ENCODE measurements at places on chromosomes 13 and 19.
A peak's percentile ranks its signal among the peaks of the same experiment; 100 is the strongest.

DNA sequence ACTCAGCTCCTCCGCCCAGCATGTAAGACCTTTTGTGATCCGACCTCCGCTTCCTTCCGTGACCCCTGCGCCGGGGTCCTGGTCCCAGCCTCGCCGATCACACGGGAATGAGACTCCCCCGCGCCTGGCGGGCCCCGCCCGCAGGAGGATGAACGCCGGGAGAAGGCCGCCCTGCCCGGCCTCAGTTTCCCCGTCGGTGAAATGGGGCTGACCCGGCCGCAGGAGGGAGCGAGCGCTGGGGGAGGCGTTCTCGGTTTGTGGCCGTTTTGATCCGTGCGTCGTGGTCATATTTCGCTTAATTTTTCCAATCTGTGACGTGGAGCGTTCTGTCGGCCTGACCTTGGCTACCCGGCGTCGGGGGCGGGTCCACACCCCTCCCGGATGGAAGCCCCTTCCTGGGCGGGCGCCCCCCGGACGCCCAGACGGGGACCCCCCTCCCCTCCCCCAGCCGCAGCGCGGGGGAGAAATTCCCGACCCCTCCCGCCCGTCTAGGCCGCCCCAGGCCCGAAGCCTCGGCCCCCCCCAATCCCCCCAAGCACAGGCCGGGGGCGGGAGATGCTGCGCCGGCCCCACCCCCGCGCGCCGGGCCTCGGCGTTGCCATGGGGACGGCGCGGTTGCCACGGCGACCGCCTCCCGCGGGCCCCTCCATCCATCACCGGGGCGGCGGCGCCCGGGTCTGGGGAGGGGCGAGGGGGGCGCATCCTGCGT is 11.1 kb downstream of the PALM start:
- DNase-seq = no peak

DNA sequence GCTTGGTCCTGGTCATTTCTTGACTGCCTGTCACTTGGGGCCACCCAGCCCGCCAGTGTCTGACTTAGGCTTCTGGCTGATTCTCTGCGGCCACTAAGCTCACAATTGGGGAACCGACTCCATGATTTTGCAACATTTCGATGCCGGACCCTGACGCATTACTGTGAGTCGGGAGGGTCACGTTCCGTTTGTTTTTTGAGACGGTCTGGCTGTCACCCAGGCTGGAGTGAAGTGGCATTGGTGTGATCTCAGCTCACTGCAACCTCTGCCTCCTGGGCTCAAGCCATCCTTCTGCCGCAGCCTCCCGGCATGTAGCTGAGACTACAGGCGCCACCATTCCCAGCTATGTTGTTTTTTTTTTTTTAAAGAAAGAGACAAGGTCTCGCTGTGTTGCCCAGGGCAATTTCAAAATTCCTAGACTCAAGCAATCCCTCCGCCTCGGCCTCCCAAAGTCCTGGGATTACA is 3.2 kb upstream of the ADAT3 start:
- DNase-seq = no peak

DNA sequence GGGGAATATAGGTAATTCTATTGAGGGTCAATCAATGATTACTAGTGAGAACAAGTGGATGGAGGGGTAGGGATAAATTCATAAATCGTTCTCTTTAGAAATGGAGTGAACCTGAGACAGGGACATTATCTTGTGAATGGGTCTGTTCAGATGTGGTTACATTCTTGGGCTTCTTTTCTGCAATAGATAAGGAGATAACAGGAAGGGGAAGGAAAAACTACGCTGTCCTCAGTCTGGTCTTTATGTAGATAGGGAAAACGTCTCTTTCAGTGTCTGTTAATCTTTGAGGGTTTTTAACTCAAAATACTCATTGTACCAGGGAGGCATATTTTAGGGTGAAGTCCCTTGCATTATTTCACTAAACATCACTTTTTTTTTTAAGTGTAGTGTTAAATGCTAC is 266.7 kb upstream of the MAB21L1 start:
- DNase-seq = no peak

DNA sequence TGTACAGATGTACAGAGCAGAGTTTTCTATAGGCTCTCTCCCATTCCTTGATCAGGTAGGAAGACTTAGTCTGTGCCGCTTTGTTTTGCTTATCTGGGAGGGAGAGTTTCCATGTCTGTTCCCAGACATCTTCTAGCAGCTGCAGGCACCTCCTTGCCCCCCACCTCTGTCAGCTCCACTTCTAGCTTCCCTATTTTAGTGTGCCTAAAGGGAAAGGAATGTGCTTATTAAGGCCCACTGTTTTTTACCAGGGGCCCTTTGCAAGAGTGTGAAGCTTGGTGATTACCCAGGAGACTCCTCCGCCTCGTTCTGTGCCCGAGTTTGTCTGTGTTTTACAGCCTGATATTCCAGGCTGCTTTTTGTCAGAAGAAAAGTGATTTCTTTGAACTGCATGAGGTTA is 1984.4 kb downstream of the OLFM4 start:
- DNase-seq = no peak

DNA sequence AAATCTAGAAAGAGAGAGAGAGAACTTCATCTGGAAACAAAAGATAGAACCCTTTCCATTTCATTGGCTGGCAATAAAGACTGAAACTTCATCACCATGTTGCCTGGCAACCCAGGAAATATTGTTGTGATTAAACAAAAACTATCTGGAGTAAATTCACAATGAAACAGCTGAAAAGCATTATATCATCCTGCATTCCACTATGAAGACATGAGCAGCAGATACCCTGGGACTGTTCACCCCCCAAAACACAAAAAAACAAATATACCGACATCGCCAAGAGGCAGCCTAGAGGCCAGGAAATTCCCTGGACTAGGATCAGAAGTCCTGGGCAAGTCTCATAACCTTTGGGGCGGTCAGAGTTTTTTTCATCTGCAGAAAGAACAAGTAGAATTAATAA is 158.3 kb downstream of the FOXO1 start:
- DNase-seq = no peak

GRCh38 chr19:39566064-39566463 is 26.1 kb upstream of the EID2 start:
- DNase-seq = no peak

DNA sequence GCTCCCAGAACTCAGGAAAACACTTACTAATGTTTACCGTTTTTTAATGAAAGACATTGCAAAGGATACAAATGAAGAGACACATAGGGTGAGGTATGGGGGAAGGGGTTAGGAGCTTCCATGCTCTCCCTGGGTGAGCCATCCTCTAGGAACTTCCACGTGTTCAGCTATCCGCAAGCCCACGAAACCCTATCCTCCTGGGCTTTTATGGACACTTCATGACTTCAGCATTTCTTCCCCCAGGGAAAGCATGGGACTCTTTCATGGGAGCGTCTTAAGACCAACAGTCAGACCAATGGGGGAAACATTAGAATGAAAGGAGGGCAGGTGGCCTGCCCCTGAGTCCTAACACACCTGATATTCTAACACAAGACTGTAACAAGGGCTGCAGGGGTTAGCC is 6.6 kb upstream of the ESD start:
- no peak for DNase-seq

- DNase-seq = no peak
Observed at GRCh38 chr19:4807188-4807587, 15.7 kb downstream of the FEM1A start.

- DNase-seq = no peak
Observed at GRCh38 chr13:45316338-45316737, 24.6 kb downstream of the TPT1 start.

- no peak for DNase-seq
Observed at GRCh38 chr19:5058521-5059212, 89.8 kb downstream of the KDM4B start.

DNA sequence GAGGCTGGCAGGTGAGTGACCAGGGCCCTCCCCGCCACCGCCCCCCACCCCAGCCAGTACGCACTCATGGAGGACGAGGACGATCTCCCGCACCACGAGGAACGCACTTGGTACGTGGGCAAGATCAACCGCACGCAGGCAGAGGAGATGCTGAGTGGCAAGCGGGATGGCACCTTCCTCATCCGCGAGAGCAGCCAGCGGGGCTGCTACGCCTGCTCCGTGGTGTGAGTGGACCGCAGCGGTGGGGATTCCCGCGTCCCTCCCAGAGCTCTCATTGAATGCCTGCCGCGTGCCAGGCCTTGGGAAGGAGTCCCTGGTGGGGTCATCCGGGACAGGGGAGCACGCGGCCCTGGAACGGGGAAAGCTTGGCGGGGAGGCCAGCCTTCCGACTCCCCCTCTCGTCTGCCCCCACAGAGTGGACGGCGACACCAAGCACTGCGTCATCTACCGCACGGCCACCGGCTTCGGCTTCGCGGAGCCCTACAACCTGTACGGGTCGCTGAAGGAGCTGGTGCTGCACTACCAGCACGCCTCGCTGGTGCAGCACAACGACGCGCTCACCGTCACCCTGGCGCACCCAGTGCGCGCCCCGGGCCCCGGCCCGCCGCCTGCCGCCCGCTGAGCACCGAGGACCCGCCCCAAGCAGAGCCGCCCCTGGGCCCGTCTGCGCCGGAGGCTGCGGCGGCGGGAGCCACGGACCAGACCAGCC is 4.8 kb upstream of the IFI30 start:
- DNase-seq = no peak

DNA sequence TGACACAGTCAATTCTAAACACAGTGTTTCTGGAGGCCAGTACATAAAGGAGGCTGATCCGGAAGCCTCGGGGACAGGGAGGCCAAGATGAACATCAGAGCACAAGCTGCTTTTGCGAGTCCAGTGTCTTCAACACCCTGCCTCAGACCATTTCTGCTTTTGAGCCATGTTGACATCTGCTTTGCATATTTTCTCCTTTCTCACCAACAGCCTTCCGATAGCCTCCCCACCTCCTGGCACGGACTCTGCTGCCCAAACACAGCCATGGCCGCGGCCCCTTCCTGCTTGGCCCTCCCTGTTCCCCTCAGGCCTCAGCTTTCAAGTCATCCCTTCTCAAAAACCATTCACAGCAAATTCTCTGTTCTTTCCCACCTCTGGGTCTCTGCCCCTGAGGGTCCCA is 3.6 kb downstream of the LRRC25 start:
- no peak for DNase-seq

GRCh38 chr13:75537401-75538365 is at the start of gene COMMD6:
TSS of gene COMMD6 (minus strand) at chr13:75537841. CDS start at chr13:75537805, 36 bp downstream.
- peak; percentile 78 for DNase-seq

GRCh38 chr13:111865046-111865445 is 201.9 kb upstream of the SOX1 start:
- no peak for DNase-seq

DNA sequence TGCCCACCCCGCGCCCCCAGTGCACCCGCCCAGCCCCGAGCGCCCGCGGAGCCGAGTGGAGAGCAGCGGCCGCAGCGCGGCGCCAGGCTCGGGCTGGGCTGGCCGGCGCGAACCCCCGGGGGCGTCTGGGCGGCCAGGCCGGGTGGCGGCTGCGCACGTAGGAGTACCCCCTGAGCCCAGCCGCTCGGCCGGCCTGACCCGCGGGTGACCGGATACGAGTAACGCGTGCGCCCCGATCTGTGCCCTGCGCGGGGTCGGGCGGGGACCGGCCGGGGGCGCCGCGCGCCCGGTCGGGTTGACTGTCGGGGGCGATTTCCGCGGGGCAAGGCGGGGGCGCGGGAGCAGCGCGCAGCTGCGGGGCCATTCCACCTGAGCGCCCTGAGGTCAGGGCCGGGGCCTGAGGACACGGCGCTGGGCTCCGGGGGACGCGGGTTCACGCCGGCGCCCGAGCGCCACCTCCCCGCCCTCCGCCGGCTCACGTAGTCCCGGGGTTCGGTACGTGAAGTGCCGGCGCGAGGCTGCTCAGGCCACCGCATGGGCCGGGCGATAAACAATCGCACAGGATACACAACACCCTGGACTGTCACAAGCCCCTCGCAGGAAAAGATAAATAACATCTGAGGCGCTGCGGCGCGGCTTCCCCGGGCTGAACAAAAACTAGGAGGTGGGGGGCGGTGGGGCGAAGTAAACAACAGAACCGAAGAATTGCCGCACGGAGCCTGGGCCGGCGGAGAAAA is 37.6 kb upstream of the FLT1 start:
- DNase-seq = no peak

DNA sequence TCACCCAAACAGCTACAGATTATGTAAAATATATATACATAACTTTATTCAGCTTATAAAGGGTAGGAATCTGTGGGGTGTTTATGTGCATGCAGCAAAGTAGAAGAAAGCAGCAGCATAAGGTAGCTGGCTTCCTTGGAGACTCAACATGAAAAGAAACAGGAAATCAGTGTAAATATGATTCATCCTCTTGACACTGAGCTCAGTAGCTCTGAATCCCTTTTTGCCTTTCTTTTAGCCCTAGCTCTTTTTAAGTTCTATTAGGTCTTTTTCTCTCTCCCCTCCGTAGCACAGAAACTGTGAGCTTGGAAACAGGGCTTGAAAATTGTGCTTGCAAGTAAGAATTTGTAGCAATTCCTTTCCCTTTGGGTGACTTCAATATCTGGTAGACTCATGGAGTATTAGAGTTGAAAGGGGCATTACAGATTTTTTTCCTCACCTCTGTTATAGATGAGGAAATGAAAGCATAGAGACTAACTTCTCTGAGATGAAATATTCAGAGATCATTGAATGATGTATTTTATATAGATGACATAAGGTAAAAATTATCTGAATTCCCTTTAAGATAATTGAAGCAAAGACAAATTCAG is 314.4 kb downstream of the PCDH9 start:
- DNase-seq = no peak

GRCh38 chr19:4409123-4409933 is 6.9 kb downstream of the CHAF1A start:
- DNase-seq = no peak

GRCh38 chr19:42281827-42282762 is 13.0 kb downstream of the CIC start:
- no peak for DNase-seq

DNA sequence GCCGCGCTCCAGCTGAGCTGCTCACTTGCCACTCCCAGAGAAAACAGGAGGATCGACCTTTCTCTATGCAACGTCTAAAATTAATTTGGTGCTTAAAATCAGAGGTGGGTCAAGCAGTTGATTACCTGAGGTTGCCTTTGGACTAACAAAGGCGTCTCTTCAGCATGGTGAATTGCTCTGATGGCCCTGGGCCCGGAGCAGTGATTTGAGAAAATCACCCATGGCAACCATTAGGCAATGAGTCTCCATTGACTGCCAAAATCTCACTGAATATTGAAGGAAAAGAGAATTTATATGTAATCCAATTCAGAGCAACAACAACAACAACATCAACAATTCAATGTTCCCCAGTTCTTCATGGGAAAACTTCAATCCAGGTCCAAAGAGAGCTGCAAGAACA is 61.8 kb downstream of the IRS2 start:
- DNase-seq = no peak

- DNase-seq = no peak
Observed at GRCh38 chr13:48504606-48505005, 28.3 kb downstream of the RCBTB2 start.

- peak; percentile 89 for DNase-seq
Observed at GRCh38 chr19:52993342-52994178, 20.2 kb upstream of the ERVV-1 start.
